Left renal pelvis (tissue), 4 donors: ENCODE measurements at places on chromosomes 6 and 20.

DNA sequence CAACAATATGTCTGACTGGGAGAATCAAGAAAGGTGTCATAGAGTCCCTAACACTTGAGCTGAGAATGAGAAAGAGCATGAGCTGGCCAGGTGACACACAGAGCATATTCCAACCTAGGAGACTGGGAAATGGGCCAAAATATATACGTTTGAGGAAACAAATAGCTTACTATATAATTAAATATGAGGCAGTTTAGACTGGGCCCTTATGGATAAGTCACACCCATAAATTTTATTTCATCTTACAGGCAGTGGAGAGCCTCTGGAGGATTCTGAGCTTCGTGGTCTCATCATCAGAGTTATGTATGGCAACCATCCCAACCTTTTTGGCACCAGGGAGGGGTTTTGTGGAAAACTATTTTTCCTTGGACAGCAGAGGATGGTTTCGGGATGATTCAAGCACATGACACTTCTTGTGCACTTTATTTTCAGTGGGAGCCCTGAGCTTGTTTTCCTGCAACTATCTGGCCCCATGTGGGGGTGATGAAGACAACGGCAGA lies 12.9 kb upstream of the NQO2 start:
- no peak for DNase-seq

DNA sequence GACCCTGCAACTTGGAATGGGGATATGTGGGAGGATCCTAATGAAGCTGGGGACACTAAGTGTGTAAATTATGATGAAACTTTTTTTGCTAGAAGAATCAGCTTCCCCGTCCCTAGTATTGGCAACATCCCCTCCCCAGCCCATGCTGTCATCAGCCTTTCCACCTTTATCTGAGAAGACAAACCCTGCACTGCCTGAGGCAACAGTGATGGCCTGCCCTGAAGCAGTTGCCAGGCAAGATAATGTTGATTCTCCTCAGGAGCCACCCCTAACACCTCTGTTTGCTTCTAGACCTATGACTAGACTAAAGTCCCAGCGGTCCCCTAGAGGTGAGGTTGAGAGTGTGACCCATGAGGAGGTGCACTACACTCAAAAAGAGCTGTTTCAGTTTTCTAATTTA lies 27.1 kb downstream of the MICA start:
- DNase-seq: no peak

DNA sequence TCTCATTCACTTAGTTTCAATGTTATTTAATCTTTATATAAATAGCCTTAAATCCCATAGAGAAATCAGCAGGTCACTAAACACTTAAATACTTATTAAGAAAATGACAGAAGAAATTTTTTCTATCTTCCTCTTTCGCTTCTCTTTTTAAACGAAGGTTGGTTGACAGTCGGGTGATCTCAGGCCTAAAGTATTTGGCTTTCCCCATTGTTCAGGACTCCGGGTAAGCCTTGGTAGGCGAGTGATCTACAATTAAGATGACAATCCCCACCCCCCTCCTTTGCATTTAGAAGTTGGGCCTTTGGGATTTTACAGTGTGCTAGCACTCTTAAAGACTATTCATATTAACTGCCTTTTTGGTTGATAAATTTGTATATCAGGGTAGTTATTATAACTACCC lies 19.7 kb upstream of the UTRN start:
- no peak for DNase-seq

- DNase-seq: no peak
Observed at GRCh38 chr6:148955441-148955840, 208.6 kb downstream of the UST start.

DNA sequence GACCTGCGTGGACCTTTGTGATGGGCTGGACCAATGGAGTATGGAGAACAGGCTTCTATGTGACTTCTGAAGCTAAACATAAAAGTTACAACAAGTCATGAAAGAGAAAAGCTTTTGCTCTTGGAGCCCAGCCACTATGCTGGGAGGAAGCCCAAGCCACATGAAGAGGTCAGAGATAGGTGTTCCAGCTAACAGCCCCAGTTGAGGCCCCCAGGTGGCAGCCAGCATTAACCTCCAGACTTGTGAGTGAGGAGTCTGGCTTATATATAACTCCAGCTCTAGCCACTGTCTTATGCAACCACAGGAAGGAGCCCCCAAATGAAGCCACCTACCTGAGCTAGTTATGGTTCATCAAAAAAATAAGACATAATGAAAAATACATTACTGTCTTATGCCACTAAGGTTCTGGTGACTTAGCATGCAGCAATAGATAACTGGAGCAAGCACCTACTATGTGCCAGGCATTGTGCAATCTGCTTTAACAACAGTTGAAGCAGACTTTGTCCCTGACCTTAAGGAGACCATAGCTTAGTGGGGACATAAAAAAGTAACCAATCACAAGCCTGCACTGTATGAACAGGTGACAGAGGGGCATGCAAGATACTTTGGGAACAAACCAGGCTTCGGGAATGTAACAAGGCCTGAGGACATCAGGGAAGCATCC lies 599.6 kb downstream of the PTPRT start:
- DNase-seq: no peak
